Activated naive CD8-positive, alpha-beta T cell treated with anti-CD3 and anti-CD28 coated beads, Interleukin-2, amount 50 U/mL, for 24 hours (primary cell): ENCODE measurements at places on chromosomes 1 and 21.

DNA sequence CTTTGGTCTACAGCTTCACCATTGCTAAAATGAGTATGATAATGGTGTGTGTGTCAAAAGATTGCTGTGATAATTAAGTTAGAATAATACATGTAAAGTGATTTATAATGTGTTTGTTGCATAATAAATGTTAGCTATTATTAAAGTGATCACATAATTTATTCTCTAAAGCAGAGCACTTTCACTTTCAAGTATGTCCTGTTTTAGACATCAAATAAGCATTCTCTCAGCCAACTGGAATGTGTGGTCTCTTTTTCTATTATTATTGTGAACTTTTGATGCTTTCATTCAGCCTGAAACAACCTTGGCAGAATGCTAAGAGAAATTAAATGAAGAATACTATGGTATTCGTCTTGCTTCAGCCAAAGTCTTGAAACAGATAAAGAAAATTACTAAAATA is 102.8 kb upstream of the COL11A1 start:
- DNase-seq: no peak

DNA sequence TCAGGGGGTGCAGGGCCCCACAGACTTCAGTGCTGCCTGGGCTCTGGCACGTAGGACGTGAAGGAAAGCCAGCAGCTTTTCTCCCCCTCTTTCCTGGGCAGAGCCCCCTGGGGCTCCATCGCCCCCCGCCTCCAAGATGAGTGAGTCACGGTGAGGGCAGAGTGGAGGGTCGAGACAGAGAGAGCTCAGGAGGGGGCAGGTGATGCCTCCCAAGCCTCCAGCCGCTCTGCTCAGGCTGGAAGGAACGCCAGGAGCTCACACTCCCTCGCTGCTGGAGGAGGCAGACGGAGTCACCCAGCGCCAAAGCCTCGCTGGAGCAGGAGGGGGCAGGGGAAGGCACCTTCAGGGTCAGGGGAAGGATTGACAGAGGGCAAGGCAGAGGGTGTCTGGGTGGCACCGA is 119.5 kb downstream of the CASZ1 start:
- DNase-seq: no peak

DNA sequence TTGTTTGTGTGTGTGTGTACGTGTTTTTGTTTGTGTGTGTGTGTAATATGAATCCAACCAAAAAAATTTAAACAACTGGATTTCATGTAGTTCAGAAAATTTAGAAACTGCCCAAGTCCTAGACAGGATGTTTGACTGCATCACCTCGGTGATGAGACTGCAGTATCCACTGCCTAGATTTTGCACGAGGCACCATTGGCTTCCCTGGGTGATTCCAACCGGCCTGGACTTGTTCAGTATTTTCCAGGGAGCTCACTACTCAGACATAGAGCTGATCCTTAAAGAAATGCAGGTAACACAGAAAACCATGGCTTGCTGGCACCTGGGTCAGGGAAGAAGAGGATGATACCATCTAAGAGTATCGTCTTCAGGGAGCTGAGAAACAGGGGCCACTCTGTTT is 18.2 kb upstream of the KCNK2 start:
- DNase-seq: no peak

GRCh38 chr1:51294566-51295184 is 35.7 kb downstream of the TTC39A start:
- DNase-seq: no peak

DNA sequence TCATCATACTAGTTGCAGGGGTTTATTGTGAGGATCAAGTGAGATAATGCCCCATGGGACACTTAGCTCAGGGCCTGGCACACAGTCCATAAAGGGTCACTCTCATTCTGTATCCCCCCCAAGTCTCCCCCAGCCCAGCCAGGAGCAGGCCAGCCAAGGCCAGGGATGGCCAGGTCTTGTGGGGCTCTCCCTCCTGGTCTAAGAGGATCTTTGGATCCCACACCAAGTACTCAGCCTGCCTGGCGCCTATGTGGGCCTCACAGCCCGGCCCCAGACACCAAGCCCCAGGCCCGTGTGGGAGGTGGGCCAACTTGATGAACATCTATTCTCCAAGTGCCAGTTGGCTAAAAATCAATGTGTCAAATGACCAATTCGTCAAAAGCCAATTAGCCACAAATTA is 117.8 kb downstream of the GLIS1 start:
- DNase-seq: no peak

DNA sequence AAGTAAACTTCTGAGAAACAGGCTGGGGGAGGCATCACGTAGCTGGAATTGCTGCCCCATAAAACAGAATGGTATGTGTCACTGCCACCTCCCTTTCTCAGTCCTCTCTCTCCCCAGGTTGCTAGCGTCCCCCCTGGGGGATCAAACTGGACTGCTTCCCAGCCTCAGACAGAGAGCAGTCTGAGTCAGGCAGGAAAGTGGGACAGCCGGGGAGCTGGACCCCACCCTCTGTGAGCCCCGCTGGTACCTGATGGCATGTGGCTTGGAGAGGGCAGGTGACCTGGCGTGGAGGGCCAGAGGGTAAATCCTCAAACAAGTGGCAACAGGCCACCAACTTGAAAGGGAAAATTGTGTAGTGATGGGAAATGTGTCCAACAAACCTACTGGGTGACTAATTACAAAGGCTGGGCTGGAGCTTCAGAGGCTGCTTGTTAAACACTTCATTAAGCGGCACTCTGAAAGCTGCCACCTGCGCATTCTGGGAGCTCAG is 1.0 kb upstream of the SFN start:
- no peak for DNase-seq

GRCh38 chr1:81689531-81689941 is 111.2 kb upstream of the ADGRL2 start:
- DNase-seq: no peak

GRCh38 chr1:115642168-115643072 is 650 bp downstream of the VANGL1 start:
- peak; percentile 26 for DNase-seq

- DNase-seq: no peak
Measured at GRCh38 chr1:63810936-63811469, 37.2 kb downstream of the ROR1 start.

DNA sequence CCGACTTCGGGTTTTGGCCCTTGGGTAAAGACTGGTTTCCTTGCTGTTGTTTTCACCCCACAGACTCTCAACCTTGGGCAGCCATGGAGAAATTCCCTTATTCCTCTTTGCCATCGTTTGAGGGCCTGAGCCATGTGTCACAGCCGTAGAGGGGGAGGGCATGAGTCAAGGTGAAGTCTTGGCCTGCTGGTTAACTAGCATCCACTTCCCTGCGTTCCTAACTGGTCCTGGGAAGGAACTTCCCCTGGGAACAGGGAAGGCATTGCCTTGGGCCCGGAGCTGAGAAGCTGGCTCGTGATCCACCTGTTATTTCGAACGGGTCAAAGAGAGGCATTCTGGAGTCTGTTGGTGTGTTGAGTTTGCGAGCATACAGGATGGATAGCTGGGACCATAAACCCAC is 464.9 kb downstream of the CAMTA1 start:
- no peak for DNase-seq

DNA sequence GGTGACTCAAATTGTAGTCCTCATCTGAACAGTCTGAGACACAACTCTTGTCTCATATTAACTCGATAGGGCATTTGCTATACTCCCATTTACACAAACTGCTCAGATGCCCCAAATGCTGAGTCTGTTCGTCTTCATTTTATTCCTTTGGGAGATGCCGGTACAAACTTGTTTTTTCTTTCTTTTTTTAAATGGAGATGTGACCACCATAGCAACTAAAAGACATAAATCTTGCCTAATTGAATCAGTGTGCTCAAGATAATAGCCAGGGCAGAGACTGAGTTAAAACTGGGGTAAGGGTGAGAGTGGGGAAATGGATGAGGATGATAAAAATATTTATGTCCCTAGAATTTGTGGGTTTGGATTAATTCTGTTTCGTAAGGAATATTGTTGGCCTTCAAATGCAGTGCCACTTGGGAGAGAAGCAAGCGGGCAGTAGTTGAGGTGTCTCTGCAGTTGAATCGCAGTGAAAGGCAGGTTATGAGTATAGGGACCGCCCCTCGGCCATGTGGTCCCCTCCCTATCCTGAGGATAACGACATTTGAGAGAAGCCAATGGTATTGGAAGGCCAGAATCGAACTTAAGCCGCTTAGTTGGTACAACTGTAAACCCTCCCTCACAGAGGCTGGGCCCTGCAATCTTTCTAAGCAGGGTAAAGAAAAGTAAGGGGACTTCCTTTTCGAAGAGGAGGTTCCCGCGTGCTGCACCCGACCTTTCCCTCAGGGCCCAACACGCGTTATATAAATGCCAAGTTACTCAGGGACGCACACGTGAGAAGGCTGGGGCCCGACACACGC is 859 bp upstream of the LRRC8B start:
- peak; percentile 68 for DNase-seq

- no peak for DNase-seq
Measured at GRCh38 chr21:40686526-40686925, 160.4 kb downstream of the DSCAM start.

GRCh38 chr1:17839641-17840196 is 84.6 kb downstream of the ACTL8 start:
- no peak for DNase-seq

- no peak for DNase-seq
Measured at GRCh38 chr1:220761688-220762427, 13.7 kb downstream of the MTARC2 start.

GRCh38 chr1:167524651-167525050 is 6.3 kb upstream of the CD247 start:
- DNase-seq: no peak

DNA sequence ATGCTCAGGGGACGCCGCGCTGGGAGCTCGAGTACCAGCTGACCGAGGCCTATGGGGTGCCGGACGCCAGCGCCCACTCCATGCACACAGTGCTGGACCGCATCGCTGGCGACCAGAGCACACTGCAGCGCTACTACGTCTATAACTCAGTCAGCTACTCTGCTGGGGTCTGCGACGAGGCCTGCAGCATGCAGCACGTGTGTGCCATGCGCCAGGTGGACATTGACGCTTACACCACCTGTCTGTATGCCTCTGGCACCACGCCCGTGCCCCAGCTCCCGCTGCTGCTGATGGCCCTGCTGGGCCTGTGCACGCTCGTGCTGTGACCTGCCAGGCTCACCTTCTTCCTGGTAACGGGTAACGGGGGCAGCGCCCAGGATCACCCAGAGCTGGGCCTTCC is 1.3 kb upstream of the XKR8 start:
- no peak for DNase-seq

GRCh38 chr21:34131586-34131985 is 58.2 kb downstream of the MRPS6 start:
- DNase-seq: no peak

- DNase-seq: no peak
Measured at GRCh38 chr1:42524330-42524729, 61.2 kb downstream of the CCDC30 start.

DNA sequence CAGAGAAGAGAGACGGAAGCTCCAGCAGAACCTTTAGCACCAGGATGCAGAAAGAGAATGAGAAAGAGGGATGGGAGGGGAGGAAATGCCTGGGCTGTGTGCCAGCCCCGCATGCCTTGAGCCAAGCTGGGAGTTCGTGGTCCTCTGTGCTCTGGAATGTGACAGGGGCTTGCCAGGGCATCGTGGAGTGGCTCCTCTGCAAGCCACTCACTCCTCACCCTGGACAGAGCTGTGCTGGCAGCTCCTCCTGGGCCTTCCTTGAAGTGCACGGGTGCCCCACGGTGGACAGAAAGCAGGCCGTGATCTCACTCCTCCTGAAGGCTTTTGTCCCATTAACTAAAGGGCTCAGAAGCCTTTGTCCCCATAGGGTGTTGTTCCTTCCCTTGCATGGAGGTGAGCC is 34.8 kb upstream of the PRELP start:
- no peak for DNase-seq

DNA sequence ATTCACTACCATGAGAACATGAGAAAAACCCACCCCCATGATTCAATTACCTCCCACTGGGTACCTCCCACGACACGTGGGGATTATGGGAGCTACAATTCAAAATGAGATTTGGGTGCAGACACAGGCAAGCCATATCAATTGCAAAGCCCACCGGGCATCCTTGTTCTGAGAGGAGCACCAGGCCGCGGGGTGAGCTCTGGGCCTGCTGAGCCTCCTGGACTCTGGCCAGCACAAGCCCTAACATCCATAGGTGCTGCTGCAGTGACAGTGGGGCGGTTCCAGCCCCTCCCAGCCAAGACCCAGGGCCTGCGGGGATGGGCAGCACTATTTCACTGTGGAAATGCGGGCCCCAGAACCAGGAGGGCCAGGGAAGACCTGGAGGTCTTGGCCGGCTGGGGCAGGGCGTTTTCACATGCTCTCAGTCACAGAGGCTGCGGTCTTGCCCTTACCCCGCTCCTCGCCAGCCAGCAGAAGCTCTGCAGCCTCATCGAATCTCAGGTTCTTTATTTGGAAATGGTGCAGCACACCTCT is 103.8 kb downstream of the PCBP3 start:
- DNase-seq: no peak

- no peak for DNase-seq
Measured at GRCh38 chr21:38817371-38818324, 11.9 kb downstream of the ETS2 start.

- DNase-seq: no peak
Measured at GRCh38 chr1:79657951-79658658, 651.6 kb upstream of the ADGRL4 start.

- DNase-seq: no peak
Measured at GRCh38 chr1:210755991-210756659, 377.8 kb downstream of the KCNH1 start.
